Fibroblast of lung (primary cell): ENCODE measurements at places on chromosomes 7 and 10. TPM values are rescaled to one million over a fixed set of nuclear protein-coding genes. Genes with fewer than 3 reads are reported as not detected.
A peak's percentile ranks its signal among the peaks of the same experiment; 100 is the strongest.

Gene PSD
- 5.3 and 6.9 TPM in 2 replicates for total RNA-seq

DNA sequence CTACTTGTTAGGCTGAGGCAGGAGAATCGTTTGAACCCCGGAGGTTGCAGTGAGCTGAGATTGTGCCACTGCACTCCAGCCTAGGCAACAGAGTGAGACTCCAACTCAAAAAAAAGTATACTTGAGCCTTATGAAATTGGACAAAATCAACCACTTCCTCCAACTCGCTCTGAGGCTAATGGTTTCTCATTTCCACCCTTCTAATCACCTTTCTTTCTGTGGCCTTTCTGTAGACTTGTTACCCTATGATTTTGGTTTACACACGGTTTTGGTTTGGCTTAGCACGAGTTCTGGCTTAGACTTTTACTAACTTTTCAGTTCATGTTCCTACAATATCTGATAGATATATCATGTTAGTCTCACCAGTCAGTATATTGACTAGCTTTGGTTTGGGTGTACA lies 152.0 kb downstream of the PHTF2 start:
- no peak for DNase-seq

DNA sequence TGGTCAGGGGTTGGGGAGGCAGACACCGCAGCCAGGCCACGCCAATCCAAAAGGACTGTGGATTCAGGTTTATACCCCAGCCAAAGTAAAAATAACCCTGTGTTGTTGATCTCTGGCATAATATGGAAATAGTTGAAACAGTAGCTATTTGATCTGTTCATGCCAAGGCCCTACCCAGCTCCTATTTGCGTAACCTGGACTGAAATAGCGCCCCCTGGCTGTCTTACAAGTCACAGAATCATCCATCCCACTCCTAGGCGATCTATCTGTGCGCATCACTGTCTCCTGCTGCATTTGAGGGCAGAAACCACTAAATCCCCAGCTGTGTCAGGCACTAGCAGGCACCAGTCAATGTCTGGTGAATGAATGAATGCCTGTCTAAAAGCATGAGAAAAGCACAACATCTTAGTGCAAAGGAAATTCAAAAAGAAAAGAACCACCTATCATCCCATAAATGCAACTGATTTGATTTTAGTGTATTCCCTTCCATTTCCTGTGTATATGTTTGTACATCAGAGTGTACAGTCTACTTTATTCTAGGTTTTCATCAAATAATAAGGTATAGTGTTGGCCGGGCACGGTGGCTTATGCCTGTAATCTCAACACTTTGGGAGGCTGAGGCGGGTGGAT lies 160.0 kb downstream of the SLIT1 start:
- peak; percentile 66 for DNase-seq

GRCh38 chr7:131640686-131641085 lies 84.3 kb upstream of the PODXL start:
- DNase-seq = no peak

GRCh38 chr7:33554576-33554975 lies 350.8 kb upstream of the BMPER start:
- DNase-seq = no peak

DNA sequence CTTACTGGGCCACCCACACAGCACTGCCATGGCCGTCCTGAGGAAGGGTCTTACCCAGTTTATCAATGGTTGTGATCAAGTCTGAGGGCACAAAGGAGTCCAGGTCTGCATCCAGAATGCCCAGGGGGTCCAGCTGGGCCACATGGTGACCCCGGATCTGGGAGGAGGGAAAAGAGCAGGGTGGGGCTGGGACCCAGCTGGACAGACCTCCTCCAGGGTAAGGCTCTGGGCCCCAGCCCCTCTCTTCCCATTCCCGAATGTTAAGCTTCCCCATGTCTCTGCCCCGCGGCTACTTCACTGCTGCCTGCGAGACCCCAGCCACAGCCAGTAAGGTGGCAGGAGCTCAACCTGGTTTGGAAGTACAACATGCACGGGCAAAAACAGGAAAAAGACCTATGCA lies 9.5 kb downstream of the OGDHL start:
- DNase-seq = no peak

- DNase-seq = no peak
Observed at GRCh38 chr10:124386186-124387077, 32.3 kb downstream of the OAT start.

Gene TMEM120A
- total RNA-seq = 27.7 and 56.1 TPM in 2 replicates

GRCh38 chr10:11118686-11119085 lies 101.0 kb downstream of the CELF2 start:
- DNase-seq = no peak

- DNase-seq = no peak
Observed at GRCh38 chr7:17195576-17195975, 102.9 kb upstream of the AHR start.

DNA sequence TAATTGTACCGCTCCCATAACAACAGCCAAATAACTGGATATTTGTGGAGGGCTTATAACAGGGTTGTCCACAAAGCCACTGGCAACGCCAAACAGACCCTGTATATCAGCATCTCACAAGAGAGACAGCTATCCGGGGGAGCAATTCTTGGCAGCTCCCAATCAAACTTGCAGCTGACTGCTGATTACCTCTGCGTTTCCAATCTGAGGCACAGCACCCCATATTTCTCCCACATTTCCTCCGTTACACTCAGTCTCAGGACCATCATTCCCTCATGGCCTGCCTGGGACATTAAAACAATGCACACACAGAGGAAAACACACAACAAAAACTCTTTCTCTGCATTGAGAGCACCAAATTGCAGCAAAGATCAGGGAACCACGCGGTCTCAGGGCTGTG lies 67.8 kb upstream of the SDK1 start:
- no peak for DNase-seq

Gene ZPBP
- total RNA-seq = not detected in 2 replicates

GRCh38 chr7:151844071-151844824 lies 32.7 kb downstream of the PRKAG2 start:
- DNase-seq = peak; percentile 75

Gene CREB5
- 3.1 and 28.4 TPM in 2 replicates for total RNA-seq

Gene NUTM2A
- 0.17 and 0.51 TPM in 2 replicates for total RNA-seq

Gene SH2D4B
- not detected in 2 replicates for total RNA-seq

Gene CTTNBP2
- total RNA-seq = 4.4 and 8.3 TPM in 2 replicates

- DNase-seq = no peak
Observed at GRCh38 chr7:101435461-101436220, 73.0 kb downstream of the COL26A1 start.

- DNase-seq = no peak
Observed at GRCh38 chr10:8035006-8035640, 19.4 kb upstream of the GATA3 start.

DNA sequence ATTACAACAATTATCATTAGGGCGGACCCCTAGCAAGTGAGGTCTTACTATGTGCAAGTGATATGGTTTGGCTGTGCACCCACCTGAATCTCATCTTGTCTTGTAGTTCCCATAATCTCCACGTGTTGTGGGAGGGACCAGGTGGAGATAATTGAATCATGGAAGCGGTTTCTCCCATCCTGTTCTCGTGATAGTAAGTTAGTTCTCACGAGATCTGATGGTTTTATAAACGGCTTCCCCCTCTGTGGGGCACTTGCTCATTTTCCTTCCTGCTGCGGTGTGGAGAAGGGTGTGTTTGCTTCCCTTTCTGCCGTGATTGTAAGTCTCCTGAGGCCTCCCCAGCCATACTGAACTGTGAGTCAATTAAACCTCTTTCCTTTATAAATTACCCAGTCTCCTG lies 96.1 kb upstream of the CDK6 start:
- no peak for DNase-seq

DNA sequence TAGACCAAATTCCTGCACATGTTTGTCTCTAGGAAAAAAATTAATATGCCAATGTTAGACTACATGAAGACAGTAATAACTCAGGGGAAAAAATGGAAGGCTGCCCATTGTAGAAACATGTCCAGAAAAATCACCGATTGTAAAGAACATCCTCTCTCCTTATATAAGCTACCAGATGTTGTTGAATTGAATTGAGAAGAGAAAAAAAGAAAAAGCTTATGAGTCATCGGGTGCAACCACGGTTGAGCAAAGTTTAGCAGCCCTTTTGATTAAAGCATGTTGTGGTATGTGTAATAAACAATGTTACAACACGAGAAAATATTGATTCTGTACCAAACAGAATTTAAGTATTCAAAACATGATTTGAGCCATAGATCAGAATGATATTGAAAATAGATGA lies 102.3 kb upstream of the ARHGAP21 start:
- peak; percentile 87 for DNase-seq
